ENCODE measurements at places on chromosomes 13 and 19.

- no peak for DNase-seq
Measured at GRCh38 chr19:14441041-14441938, 8.2 kb downstream of the PKN1 start.

- no peak for DNase-seq
Measured at GRCh38 chr19:42111384-42111783, 20.9 kb downstream of the POU2F2 start.

GRCh38 chr19:40539070-40539469 lies 37.6 kb upstream of the SHKBP1 start:
- DNase-seq, result no peak

- DNase-seq, result no peak
Measured at GRCh38 chr13:30851697-30852096, 54.4 kb upstream of the MEDAG start.

- no peak for DNase-seq
Measured at GRCh38 chr19:16018801-16019551, 57.3 kb upstream of the TPM4 start.

GRCh38 chr13:46995874-46996273 lies 99.0 kb upstream of the HTR2A start:
- DNase-seq, result no peak

DNA sequence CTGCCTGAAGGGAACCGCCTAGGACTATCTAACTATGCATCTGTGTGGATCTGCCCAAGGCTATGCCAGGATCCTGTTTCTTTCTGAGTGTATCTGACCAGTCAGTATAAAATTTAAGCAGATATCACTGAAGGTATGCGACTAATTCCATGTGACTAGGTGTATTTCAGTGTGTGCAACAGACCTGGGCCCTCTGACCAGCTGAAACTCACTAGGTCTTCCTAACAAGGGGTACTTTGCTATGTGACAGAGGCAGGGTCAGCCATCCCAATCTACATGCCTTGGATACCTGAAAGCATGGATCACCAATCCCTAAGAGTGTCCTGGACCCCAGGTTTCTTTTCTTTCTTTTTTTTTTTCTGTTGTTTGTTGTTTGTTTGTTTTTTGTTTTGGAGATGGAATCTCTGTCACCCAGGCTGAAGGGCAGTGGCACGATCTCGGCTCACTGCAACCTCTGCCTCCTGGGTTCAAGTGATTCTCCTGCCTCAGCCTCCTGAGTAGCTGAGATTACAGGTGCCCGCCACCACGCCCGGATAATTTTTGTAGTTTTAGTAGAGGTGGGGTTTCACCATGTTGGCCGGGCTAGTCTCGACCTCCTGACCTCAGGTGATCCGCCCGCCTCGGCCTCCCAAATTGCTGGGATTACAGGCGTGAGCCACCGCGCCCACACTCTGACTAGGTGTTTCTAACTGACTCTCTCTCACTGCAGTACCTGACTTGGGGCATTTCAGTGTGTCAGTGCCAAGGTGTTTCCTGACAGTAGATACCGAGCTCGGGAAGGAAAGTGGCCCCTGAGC lies 43.5 kb downstream of the FCGBP start:
- DNase-seq, result no peak

DNA sequence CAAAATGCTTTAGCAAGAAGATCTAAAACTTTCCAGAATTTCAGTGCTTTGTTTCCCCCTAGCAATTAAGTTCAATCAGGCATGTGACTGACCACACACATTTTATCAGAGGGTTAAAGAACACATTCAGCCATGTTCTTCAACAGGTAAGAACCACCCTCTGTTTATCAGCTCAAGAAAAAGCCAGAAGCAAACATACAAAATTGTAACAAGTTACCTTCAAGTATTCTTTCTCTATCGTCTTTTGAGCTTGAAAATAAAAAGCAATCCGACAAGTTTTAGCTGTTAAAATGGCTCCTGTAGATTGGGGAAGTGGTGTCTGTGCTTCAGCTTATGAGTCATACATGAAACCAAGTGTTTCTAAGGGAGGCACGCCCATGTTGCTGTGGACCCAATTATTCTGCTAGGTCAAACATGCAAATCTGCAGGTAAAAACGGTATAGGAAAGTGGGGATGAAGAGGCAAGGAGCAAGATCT lies at the start of gene ELF1:
ELF1 (minus strand) TSS at position 306 of the 477 bp plus-strand sequence. CDS start 37,262 bp downstream, outside the sequence.
- DNase-seq, result no peak

GRCh38 chr13:31731921-31732320 lies 7.4 kb upstream of the RXFP2 start:
- DNase-seq, result no peak

GRCh38 chr13:46149272-46150133 lies 32.5 kb downstream of the LCP1 start:
- no peak for DNase-seq

- DNase-seq, result no peak
Measured at GRCh38 chr13:99986741-99987140, 5.2 kb downstream of the ZIC2 start.

DNA sequence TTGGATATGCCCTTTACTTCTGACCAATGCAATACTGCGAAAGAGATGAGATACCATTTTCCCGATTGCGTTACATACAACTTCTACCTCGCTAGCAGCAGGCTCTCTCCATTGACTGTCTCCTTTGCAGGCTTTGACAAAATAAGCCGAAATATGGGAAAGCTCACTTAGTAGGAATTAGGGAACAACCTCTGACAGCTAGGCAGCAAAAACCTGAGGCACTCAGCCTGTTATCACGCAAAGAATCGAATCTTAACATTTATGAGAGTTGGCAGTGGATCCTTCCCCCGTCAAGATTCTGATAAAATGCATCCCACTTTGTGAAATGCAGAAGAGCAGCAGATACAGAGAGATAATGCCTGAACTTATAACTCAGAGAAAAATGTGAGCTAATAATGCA lies 1379.5 kb upstream of the PCDH9 start:
- no peak for DNase-seq

GRCh38 chr13:36447501-36447900 lies 15.2 kb downstream of the CCNA1 start:
- DNase-seq, result no peak

DNA sequence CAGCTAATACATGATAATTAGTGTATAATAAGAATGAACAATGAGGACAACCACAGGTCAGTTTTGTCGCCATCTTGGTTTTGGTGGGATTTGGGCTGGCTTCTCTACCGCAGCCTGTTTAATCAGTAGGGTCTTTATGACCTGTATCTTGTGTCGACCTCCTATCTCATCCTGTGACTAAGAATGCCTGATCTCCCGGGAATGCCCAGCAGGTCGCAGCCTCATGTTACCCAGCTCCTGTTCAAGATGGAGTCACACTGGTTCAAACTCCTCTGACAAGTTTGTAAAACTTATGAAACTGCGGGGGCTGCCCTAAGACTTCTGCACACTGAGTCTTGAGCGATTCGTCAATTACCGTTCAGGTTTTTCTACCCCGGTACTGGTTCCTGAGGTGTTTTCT lies 21.5 kb upstream of the ADGRE1 start:
- no peak for DNase-seq

DNA sequence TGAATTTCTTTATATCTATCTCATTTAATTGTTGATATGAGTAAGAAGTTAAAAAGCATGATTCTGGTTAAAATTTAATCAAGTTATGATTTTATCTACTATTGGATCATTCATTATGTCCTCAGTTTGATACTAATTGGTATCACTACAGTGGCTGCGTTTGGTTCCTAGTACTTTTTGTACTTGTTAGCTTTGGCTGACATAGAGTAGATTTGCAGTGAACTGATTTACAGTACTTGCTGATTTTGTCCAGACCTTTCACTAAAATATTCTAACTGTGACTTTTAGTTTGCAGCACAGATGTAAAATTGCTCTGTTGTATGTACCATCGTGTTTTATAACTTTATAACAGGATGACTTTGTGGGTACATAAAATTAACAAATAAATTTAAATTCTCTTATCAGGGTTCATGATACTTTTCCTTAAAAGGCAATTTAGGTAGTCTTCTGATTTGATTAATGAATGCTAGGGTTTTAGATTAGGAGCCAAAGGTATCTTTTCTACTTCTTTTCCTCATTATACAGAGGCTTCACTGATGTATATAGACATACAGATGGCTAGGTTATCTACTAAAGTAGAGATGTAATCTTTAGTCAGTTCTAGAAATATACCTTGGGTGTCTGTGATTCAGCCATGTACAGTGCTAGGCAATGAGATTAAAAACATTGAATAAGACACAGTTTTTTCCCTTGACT lies 8.7 kb downstream of the UCHL3 start:
- no peak for DNase-seq

DNA sequence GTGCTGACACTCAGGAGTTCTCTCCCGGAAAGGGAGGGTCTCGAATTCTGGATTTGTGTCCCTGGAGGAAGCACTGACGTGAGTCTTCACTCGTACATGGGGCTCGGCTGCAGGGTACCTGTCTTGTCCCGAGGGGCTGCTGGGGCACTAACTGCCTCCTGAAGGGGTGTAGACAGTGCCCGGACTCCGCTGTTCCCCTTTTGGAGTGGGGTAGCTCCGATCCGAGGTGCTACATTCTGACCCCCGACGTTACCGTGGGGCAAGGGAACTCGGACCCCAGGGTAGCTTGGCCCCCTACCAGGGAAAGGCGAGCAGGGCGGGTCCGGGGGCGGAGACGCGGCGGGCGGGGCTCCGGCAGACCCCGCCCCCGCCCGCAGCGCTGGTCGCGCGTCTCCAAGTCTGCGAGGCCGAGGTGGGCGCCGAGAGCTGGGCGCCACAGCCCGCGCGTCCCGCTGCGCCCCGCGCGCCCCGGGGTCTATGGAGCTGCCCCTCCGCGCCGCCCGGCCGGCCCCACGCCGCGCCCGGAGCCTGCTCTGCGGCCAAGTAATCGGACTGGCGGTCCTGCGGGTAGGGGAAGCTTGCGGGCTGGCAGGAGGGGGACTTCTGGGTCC lies at the start of gene NPAS1:
NPAS1 (plus strand) TSS at position 407 of the 611 bp plus-strand sequence. CDS start 1,211 bp downstream, outside the sequence.
- DNase-seq, result no peak

GRCh38 chr19:4064496-4065260 lies 2.0 kb downstream of the ZBTB7A start:
- DNase-seq, result no peak

DNA sequence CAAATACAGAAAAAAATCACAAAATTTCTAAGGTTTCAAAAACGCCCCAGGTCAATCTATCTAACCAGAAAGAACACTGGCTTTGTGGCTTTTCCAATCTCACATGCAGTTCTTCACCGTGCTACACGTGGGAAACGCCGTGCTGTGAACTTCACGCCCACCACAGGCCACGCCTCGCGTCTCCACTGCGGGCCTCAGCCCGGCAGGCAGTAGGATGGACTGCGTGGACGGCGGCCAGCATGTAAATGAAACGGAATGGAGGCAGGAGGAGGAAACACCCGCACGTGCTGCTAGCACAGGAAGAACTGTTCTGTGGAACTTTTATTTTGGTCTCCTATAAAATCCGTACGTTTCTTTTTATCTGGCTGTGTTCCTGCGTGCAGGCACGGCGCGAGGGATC lies 23.8 kb downstream of the ZNF787 start:
- no peak for DNase-seq

GRCh38 chr19:3852177-3852511 lies 16.7 kb downstream of the ZFR2 start:
- DNase-seq, result no peak

- DNase-seq, result no peak
Measured at GRCh38 chr13:36344886-36345437, 1.2 kb downstream of the SPART start.

DNA sequence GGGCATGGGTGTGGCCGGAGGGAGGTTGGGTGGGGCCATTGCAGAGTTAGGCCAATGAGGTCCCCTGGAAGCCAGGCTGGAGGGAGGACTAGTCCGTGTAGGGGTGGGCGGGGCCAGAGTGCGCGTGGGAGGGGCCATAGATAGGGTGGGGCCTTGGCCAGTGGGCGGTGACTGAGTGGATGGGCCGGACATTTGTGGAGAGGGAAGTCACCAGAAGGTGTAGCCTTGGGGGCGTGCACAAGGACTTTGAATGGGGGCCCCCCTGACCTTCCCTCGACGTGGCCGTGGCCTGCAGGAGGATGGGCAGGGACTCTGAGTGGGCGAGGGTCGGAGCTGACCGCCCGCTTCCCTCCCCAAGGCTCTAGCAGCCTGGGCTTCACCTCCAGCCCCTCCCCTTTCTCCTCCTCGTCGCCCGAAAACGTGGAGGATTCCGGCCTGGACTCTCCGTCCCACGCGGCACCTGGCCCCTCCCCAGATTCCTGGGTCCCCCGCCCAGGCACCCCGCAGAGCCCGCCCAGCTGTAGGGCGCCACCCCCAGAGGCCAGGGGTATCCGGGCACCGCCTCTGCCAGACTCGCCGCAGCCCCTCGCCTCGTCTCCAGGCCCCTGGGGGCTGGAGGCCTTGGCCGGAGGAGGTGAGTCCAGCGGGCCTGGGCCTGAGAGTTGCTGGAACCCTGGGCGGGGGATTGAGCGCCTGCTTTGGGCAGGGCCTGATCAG lies 16.5 kb upstream of the B3GNT3 start:
- DNase-seq, result peak; percentile 20

DNA sequence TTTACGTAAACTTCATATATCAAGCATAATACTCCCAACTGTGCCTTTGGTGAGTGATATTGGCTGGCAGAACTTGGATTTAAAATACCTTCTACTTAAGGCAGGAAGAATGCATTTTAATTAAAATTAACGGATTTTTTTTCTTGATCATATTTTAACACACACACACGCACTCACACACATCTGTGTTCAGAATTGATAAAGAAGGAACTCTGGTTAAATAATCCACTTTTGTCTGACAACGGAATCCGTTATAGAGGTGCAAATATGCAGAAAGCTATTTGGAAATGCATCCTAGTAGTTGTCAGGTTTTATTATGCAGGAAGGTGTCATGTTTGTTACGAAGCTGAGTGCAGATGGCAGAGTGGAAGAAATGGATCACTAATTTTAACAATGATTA lies 105.5 kb upstream of the ZNF536 start:
- no peak for DNase-seq

- DNase-seq, result no peak
Measured at GRCh38 chr19:55538132-55538531, 1.2 kb upstream of the SBK2 start.

- no peak for DNase-seq
Measured at GRCh38 chr13:89846926-89847585, 1500.4 kb upstream of the MIR17HG start.

- no peak for DNase-seq
Measured at GRCh38 chr13:100673376-100673712, 1.3 kb downstream of the TMTC4 start.

DNA sequence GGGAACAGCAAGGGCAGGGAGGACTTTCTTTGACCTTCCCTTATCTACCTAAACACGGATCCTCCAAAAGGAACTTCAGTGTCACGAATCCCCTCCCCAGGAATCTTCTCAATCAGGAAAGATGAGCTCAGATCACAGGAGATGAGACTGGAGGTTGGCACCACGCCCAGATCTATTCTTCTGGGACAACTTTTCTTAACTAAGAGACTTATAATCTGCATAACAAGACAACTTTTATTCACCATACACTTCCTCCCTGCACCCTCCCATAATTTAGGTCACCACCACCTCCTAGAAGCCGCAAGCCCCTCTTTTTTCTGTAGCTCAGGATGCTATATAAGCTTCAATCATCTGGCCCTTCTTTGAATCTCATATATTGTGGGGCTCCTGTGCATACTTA lies 19.2 kb upstream of the AKT2 start:
- DNase-seq, result no peak

- DNase-seq, result no peak
Measured at GRCh38 chr19:17618936-17619335, 63.5 kb downstream of the COLGALT1 start.

Data from stimulated activated CD4-positive, alpha-beta T cell treated with anti-CD3 and anti-CD28 coated beads, Interleukin-15, amount 100 ng/mL, for 1 hour (primary cell).